HuH-7 (cell line): ENCODE measurements at places on chromosomes 5 and 9.

DNA sequence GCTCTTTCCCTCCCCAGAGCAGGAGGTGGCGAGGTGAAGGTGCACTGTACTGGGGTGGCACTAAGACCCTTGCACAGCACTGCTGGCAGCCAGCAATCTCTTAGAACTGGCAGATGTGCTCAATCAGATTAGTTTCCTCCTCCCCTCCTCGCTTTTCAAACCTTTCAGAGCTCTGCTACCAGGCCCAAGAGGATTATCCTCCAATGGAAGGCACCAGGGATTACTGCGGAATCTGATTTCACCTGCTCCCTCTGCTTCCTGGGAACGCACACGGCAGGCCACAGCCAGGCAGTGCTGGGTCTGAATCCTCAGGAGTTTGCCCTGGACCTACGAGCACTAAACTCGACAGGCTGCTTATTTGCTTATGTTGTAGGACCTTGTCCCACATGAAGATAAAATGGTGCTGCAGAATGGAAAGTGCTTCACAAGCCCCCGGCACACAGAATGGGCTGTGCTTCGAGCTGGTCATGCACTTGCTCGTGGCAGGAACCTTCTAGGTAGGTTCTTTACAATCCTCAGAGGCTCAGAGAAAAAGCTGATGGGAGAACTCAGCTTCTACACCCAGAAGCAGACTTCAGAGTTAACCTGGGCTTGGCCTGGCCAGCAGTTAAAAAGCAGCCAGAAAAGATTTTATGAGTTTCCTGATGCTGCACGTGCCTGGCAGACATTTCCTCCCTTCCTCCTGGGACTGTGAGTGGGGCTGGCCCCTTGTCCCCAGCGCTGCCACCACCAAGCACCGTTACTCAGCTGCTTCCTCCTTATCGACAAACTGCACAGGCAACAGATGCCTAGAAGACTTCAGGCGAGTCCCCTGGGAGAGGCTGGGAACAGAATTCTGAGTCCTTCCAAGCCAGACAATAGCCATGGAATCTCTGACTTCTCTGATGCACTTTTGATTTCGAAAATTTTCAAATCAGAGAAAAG is 33.1 kb downstream of the FABP6 start:
- no peak for DNase-seq

DNA sequence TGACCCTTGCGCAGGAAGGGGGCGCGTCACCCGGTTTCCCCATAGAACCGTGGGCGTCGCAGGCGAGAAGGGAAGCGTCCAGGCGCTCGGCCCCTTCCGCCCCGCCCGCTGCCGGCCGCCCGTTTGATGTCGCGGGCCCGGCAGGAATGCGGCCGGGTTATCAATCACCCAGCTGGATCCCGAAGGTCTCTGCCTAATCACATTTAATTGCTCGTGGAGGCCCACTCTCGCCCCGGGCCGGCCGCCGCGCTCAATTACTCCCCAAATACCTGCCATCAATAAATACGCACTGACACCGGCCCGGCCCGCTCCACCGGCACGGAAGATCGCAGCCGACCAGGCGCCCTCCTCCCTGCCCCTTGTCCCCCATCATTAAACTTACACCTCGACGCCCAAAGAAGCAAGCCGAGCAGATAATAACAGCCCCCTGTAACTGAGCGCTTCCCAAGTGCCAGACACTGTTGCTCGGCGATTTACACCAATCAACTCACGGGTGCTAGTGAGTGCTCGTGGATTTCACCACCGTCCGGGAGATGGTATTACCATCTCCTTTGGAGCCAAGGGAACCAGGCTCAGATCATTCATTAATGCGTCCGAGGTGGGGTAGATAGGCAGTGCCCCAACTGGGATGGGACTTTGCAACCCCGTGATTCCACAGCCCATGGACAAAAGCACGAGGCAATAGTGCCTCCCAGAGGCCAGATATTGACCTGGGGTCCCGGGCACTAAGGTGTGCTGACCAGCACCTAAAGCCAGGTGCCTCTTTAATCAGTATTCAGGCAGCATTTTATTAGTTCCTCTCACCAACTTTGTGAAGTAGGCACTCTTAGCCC is 11.3 kb downstream of the MSX2 start:
- DNase-seq = peak; percentile 36

- no peak for DNase-seq
These were observed 16.9 kb upstream of the NIPAL4 start for GRCh38 chr5:157443041-157443549.

GRCh38 chr9:101915482-101915881 is 177.0 kb upstream of the GRIN3A start:
- DNase-seq = no peak

DNA sequence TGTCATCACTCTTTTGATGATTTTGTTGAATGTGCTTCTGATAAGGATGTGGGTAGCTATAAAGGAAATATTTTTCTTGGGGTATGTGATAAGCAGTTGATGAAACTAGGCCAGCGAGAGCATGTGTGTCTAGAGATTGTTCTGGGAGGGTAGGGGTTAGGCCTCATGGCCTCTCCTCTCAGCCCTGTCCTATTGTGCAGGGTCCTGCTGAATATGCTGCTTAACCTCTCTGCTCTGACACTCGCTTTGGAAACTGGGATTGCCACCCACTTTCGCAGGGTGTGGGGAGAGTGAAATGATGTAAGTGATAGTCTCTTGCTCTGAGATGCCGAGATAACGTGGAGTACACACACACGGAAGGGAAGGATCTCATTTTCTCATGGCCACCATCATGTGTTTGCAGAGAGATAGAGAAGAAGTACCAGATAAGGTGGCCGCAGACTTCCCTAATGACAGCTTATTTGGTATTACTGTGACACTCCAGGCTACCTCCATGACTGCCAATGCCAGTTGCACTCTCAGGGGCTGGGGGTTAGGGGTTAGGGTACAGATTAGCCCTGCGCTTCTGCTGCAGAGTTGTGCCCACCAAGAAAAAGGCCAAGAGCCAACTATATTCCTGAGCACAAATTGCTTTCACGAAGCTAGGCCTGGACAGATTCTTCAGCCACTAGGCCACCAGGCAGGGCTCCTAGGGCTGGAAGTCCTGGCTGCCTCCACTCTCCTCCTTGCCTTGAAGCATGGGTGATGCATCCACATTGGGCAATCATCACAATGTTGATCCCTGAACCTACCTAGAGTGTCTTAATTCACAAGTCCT is 25.2 kb upstream of the TNFAIP8 start:
- no peak for DNase-seq

- DNase-seq = no peak
These were observed 8.9 kb upstream of the SPATA31E1 start for GRCh38 chr9:87873607-87874303.

GRCh38 chr5:131792896-131793295 is 3.9 kb downstream of the FNIP1 start:
- DNase-seq = no peak

DNA sequence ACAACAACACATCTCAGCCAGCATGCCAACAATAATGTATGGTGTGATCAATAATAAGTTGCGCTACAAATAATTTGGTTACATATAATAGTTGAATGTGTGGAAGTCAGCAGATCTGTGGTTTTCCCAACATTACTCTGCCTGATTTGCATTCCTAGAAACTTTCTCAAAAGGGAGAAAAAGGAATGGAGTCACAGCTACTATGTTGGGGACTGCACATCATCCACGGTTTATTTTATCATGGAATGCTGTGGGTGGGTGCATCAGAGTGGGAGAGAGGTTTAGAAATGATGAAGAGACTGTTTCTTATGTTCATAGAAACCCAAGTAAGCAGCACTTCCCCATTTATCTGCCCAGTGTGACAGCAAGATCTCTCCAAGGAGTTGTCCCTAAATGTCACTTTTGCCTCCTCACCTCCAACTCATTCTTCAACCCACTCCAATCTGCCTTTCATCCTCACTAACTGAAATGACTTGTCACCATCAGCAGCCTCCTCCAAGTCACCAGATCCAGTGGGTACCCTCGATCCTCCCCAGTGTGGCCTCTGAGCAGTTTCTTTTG is 2.8 kb upstream of the SPOCK1 start:
- no peak for DNase-seq

DNA sequence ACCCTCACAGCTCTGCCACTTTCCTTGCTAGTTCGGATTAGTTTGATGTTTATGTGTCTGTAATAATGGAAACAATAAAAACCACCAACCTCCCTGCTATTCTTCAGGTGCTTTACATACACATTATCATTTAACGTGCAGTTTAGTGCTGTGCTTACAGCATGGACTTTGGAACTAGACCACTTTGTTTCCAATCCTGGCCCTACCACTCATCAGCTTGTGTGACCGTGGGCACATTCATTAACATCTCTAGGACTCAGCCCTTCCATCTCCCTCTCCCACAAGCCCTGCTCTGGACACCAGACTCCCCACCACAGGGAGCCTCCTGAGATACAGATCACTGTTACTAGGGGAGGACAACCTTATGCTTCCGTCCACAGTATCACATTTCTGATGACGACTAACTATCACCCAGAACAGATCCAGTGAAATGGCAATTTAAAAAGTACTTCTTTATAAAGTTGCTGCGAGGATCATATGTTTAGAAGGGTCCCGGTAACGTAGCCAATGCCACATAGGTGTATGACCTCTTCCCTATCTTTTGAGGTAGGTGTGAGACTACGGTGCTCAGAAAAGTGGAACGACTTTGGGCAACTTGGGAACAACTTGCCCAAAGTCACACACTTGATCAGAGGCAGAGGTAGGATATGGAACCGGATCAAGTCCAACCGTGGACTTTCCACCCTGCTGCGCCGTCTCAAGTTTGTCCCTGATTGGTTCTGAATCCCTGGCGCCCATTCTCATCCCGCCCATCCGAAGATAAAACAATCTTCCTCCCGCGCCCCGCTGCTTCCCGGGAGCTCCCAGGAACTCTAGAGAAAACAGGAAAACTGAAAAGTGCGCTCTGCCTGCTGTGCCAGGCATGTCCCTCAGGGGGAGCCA is 132.4 kb upstream of the NIPBL start:
- DNase-seq = peak; percentile 95

DNA sequence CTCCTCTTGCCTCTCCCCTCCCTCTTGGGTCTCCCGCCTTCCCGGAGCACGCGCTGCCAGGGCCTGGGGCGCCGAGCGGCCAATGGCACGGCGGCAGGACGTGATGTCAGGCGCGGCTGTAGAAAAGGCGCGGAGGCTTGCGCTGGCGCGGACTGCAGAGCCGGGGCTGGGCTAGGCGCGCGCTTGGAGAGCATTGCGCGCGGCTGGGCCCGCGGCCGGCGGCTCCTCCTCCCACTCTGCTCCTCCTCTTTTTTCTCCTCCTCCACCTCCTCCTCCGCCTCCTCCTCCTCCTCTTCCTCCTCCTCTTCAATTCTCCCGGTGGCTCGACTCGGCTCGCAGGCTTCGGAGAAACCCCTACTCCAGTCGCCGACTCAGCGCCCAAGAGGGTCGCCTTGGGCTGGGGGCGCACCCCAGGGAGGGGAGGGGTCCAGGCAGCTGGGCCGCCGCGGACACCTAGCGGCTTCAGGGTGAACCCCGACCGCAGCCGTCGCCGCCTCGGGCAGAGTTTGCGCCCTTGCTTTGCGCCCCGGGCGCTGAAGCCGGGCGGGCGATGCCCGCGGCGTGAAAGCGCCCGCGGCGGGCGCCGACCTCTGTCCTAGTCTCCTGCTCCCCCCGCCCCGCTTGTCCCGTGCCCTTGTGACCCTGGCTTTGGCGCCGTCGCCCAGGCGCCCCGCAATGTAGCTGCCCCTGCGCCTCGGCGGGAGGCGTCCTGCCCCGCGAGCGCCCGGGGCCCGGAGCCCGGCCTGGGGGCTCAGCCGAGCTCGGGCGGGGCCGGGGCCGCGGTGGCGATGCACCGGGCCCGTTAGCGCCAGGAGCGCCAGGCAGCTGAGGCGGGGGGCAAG is at the start of gene LHX2:
Gene LHX2 (plus strand): TSS at position 309 of the 842 bp plus-strand sequence. CDS start 581 bp downstream, outside the sequence.
- DNase-seq = peak; percentile 88

DNA sequence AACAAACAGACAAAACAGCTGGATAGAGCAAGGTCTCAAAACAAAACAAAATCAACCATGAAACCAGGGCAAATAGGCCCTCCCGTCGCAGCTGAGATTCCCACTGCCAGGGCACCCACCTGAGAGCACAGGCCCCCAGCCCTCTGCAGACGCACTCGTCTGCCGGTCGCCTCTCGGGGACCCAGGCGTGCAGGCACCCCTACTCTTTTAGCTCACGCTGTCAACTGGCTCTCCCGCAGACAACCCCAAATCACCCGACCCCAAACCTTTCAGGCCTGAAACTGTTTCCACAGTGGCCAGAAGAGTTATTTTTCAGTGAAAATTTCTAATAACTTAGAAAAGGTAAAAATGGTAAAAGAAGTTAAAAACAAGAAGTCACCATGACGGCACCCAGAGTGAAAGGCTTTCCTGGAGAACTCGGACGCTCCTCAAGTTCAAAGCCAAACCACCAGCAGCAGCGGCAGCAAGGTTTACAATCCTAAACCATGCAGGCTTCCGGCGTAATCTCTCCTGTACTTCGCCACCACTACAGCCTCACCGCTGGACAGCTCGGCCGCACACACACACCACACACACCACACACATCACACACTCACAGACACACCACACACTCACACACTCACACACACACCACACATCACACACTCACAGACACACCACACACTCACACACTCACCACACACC is 1.9 kb upstream of the UBE2QL1 start:
- DNase-seq = no peak

DNA sequence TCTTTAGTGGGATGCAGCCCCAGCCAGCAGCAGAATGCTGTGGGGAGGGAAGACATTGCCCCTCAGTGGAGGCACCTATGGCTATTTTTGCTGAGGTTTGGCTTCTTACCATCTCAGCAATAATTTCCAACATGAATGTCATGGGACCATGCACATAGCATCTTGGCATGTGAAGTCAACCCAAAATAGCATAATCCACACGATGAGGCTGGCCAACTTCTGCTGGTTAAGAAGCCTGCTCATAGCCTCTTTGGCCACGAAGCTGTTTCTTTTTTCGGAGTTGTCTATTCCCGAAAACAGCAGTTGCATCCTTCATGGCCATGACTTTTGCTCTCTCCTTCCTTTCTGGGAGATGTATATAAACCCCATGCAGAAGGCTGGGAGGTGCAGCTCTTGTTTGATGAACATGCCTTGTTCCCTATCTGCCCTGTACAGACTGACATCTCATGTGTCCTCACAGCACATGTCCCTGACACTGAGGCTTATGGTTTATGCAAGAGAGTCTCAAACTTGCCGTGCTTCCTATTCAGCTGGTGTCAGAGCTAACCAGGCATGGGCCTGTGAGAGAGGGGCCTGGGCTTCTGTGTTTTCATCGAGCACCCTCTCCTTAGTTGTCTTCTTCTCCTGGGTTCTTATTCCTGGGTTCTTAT is 45.3 kb downstream of the SYK start:
- DNase-seq = no peak

DNA sequence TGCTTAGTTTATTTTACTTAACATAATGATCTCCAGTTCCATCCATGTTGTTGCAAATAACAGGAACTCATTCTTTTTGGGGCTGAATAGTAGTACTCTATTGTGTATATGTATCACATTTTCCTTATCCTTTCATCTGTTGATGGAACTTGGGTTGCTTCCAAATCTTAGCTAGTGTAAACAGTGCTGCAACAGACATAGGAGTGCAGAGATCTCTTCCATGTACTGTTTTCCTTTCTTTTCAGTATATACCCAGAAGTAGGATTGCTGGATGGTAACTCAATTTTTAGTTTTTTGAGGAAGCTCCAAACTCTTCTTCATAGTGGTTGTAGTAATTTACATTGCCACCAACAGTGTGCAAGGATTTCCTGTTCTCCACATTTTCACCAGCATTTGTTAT is 138.8 kb upstream of the POC5 start:
- DNase-seq = no peak

GRCh38 chr5:5986492-5987178 is 391.7 kb downstream of the MED10 start:
- DNase-seq = no peak
